ENCODE measurements at places on chromosomes 2 and 18.

- peak; percentile 60 for DNase-seq
These were observed 44.3 kb downstream of the SERTAD2 start for GRCh38 chr2:64609227-64609941.

- no peak for DNase-seq
These were observed 23.2 kb downstream of the CTIF start for GRCh38 chr18:48562075-48562474.

DNA sequence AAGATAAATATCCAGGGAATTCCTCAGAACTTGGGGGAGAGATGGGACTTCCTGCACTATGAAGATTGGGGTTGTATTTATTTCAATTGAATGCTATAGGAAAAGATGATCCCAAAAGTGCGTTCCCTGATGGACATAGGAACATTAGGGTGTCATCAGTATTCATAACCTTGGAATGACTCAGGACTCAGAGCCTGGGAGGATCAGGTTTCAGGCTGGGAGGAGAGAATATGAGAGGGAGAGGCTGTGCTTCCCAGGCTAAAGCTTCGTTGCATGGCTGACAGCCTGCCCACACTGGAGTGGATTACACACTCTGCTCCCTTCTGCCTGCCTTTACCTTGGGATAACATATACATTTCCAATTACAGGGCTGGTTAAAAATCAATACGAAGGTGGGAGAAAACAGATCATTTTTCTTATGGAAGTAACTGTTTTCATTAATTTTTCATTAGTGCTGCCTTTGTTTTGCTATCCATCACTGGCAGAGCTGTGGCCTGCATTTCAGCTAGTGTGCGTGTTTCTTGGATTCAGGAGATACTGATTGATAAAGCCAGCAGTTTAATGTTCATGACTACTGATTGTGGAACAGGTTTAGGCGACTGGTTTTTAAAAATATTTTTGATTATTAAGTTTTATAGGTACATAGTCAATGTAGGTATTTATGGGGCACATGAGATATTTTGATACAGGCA lies 118.7 kb downstream of the KCTD1 start:
- no peak for DNase-seq

DNA sequence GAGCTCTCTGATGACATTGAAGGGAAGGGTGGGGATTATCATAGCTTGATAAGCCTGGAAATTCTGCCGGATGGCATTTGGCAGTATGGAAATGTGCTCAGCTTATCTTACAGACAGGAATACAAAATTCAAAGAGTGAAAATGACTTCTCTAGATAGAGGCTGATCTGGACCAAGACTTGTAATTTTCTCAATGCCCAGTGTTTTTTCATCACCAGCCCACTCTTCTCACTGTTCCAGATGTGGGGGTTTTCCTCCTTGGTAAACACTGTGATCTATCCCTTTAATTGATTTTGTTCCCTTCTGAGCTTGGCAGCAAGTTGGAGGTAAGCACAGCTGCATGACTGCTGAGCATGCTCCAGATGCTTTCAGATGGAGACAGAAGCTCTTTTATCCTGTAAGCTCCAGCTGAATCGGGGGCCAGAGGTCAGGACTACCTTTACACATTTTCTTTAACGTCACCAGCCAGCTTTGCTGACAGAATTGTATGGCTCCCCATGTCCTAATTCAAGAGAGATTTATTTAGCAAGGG lies 287.4 kb upstream of the TCF4 start:
- no peak for DNase-seq

GRCh38 chr2:101782427-101782792 lies 84.9 kb downstream of the MAP4K4 start:
- no peak for DNase-seq

GRCh38 chr18:44909191-44909719 lies 228.6 kb downstream of the SETBP1 start:
- no peak for DNase-seq

- no peak for DNase-seq
These were observed 15.0 kb downstream of the CDH2 start for GRCh38 chr18:28161608-28162599.

- DNase-seq = no peak
These were observed 172.0 kb downstream of the NDUFA10 start for GRCh38 chr2:239853121-239853520.

- no peak for DNase-seq
These were observed 79.9 kb downstream of the SLC25A12 start for GRCh38 chr2:171814174-171814573.

GRCh38 chr2:30707304-30707903 lies 99.8 kb downstream of the CAPN13 start:
- no peak for DNase-seq

DNA sequence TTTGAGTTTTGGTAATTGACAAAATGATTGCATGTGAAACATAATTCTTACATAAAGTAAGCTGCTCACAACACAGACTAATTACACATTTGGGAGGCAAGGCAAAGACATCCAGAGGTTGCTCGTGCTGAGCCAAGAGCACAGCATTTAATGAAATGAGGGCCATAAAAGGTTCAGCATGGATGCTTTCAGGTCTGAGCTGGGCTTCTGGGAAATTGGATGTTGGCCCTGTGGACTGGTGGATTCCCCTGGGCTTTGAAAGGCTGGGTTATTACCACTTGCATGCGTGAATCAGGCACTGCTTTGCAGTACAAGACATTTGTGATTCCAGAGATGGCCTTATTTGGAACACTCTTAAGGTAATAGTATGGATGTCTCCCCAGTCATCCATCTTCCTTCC lies 533.5 kb upstream of the NRP2 start:
- DNase-seq = no peak

- no peak for DNase-seq
These were observed 1.1 kb upstream of the SMYD1 start for GRCh38 chr2:88066543-88066942.

- no peak for DNase-seq
These were observed 246.6 kb upstream of the CDH20 start for GRCh38 chr18:61086657-61087056.

DNA sequence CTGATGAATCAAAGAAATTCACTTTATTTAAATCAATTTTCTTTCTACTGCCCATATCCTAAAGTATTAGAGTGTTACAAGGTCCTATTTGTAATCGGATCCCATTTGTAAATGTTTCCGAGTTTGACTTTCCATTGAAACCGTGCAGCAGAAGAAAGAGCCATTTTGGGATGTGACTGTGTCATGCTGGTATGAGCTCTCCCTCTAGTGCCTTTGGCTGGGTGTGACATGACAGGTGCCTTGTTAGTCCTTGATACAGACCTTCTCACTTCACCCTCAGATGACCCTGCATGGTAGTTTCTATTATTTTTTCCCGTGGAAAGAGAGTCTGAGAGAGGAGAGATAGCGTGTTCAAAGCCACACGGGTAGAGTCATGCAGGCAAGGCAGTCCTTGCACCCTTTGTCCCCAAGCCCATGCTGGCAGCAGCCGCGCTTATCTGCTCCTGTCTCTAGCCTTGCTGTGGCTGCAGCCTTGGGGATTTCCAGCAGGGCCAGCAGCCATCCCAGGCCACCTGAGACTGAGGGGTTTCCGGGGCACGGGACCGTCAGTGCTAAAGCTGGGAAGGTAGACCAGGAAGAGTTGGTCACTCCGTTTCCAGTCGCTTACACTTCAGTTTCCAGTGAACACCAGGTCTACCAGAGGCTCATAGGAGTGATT lies 21.4 kb downstream of the CHMP1B start:
- DNase-seq = no peak

DNA sequence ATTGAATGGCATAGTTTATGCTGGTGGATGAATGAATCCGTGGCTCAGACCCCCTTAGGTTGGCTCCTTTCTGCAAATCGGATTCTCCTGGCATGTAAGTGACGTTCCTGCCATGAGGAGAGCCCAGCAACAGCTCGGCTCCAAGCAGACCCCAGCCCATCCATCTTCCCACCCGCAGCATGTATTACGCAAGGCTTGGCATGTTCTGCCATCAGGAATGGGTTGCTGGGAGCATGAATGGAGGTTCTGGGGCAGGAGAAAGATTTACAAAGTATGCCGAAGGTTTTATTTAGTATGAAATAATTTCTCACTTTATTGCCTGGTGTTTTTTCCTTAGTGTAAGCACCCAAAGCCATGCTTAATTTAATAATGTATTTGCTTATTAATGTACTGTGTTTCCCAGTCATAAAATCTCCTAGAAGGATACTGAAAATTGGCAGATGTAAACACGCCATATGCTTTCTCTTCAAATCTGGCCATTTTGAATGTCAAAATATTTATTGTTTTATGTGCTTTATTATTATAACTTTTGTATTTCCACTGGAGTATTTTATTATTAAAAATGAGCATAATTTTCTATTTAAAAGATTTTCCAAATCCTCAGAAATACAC lies 128.5 kb downstream of the ACKR3 start:
- DNase-seq = no peak

- no peak for DNase-seq
These were observed 175.0 kb downstream of the ALPK2 start for GRCh38 chr18:58453913-58454317.
